ENCODE measurements at places on chromosomes 11 and 22.

- no peak for DNase-seq
These were observed 8.5 kb upstream of the SCN2B start for GRCh38 chr11:118184784-118185579.

DNA sequence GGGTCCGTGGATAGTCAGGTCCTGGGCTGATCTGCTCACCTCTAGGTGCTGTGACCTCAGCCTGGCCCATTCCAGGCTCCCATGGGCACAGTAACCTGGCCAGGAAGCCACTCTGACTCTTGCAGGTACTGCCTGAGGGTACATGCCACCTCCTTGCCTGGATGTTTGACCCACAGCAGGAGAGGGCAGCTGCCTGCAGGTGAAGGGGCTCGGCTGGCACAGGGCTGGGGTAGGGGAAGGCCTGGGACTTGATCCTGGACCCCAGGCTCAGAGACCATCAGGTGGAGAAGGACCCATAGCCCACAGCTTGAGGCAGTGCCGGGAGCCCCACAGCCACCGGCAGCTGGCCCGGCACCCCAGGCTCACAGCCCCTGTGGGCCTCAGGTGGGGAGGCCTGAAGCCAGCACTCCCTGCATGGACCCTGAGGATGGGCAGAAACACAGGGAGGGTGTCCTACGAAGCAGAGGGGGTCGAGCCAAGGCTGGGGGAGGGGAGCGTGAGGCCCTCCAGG, 2.7 kb downstream of the LRRC56 start:
- DNase-seq = no peak

DNA sequence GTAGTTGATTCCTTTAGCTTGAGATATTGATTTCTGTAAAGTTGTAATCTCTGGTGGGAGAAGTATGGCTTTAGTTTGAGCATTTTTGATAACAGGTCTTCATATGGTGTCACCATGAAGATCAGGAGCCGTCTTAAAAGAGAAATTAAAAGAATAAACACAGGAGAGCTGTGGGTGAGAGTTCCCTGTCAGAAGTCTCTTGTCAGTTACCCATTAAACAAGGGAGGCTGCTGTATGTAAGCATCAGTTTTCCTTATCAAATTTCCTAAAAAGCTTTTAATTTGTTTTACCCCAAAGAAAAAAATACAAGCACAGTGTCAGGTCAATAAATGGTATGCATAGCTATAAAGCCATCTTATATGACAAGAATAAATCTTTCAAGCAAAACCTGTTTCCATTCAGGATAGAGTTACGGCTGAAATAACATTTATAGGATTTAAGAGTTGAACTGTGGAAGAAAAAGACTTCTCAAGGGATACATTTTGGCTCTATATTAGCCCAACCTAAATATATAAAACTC, 767.5 kb downstream of the JRKL start:
- no peak for DNase-seq

GRCh38 chr11:61071913-61072312, 30.4 kb upstream of the CD5 start:
- no peak for DNase-seq

GRCh38 chr22:23225724-23226496, 45.6 kb downstream of the BCR start:
- no peak for DNase-seq

- no peak for DNase-seq
These were observed 52.3 kb upstream of the GAB2 start for GRCh38 chr11:78469896-78470295.

GRCh38 chr11:77150836-77151235, 22.8 kb downstream of the MYO7A start:
- no peak for DNase-seq

DNA sequence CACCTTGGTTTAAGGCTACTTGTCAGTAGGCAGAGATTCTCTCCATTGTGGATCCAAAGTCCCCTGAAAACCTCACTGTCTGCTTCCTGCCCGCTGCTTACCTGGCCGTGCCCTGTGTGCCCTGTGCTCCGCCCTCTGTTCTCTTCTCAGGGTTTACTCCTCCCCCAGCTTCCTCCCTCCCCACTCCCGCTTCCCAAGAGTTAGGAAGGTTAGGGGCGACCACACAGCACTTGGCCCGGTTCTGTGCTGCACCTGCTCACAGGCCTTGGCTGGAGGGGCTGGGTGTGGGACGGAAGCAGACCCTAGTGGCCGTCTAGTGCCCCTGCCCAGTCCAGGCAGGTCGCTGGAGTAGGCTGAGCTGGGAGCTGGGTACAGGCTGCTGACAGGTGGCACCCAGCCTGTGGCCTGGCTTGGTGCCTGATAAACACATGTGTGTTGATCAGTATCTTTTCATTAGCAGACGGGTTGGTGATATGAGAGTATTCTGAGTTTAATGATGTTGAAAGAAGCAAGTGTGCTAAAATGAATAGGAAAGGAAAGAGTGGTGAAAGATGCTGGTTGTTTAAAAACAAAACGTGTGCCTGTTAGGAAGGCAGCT, 40.5 kb downstream of the GRAMD4 start:
- DNase-seq = no peak

- no peak for DNase-seq
These were observed 125.1 kb downstream of the BCR start for GRCh38 chr22:23305321-23305910.

- no peak for DNase-seq
These were observed 157.6 kb downstream of the PGR start for GRCh38 chr11:100972046-100972445.

DNA sequence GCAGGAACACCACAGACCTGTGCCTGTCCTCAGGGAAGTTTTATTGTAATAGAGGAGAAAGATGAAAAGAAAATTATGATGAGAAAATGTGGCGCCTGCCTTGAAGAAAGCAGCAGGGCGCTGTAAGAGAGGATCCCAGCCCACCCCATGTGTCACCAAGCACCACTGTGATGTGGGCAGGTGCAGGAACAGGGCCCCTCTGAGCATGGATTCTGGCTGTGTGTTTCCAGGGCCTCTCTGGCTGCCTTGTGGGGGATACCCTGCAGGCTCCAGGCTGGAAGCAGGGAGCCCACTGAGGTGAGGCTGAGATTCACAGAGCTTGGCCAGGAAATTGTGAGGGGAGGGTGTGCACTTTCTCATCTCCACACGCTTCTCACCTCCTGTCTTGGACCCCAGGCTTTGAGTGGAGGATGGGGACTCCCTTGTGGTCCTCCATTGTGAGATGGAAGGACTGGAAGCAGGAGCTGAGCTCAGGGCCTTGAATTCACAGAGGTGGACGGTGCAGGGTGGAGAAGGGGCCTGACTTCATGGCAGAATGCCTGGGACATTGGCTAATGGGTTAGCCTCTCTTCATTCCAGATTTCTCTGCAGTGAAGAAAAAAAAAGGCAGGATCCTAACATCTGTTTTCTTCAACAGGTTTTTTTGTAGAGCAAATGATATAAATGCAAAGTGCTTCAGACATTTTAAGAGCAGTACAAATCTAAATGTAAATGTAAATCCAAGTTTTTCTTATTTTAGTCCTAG, 246.6 kb upstream of the B3GAT1 start:
- DNase-seq = no peak

DNA sequence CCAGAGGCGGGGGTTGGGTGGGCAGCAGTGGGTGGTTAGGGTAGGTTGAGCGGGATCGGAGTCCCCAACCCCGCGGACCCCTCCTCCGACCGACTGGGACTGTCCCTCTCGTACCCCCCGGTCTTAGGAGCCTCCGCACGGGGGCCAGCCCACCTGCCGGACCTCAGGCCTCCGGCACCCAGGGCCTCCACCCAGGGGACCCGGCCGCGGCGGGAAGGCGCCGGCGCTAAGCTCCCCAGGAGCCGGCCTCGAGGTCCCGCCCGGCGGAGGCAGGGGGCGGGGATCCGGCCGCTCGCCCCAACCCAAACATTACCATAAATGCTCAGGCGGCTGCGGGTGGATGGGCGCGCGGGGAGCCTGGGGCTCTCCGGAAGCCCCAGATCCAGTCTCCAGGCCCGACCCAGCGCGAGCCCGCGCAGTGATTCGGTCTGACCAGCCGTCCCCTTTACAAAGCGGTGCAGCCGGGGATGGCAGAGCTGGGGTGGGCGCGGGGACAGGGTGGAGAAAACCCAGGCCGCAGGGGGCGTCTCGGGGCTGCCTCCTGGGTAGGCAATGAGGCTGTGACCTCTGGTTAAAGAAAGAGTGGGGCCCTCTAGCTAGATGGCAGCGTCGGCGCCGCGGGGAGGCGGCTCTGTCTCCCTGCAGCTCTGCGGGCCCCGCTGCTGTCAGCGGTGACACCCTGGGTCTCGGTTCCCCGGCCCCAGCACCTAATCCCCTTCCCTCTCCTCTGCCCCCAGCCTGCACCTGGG, 4.0 kb upstream of the MCAM start:
- DNase-seq = no peak

GRCh38 chr11:39434466-39434865, 2025.0 kb downstream of the LRRC4C start:
- DNase-seq = no peak

- no peak for DNase-seq
These were observed 711.6 kb downstream of the METTL15 start for GRCh38 chr11:28819741-28820140.

DNA sequence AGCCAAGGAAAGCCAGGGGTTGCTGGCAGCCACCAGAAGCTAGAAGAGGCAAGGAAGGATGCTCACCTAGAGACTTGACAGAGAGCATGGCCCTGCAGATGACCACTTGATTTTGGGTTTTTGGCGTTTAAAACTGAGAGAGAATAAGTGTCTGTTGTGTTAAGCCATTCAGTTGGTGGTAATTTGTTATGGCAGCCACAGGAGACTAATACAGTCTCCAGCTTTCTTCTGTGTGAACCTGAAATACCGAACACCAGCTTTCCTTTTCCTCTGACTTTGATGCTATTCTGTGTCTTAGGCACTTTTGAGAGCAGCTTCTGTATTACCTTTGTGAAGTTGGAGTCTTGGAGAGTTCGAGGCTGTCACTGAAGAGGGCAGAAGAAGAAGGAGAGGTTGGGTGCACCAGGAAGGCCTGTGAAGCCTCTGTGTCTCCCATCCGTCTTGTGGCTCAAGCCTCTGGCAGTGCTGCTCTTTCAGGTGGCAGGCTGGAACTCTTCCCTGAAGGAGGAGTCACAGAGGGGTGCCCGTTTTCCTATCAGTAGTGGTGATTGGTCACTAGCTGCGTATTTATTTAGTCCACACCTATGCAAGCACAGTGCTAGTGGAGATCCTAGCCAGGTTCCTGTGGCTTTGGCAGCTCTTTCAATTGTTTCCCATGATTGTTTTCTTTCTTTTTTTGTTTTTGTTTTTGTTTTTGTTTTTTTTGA, 2.5 kb downstream of the TBC1D22A start:
- DNase-seq = no peak

DNA sequence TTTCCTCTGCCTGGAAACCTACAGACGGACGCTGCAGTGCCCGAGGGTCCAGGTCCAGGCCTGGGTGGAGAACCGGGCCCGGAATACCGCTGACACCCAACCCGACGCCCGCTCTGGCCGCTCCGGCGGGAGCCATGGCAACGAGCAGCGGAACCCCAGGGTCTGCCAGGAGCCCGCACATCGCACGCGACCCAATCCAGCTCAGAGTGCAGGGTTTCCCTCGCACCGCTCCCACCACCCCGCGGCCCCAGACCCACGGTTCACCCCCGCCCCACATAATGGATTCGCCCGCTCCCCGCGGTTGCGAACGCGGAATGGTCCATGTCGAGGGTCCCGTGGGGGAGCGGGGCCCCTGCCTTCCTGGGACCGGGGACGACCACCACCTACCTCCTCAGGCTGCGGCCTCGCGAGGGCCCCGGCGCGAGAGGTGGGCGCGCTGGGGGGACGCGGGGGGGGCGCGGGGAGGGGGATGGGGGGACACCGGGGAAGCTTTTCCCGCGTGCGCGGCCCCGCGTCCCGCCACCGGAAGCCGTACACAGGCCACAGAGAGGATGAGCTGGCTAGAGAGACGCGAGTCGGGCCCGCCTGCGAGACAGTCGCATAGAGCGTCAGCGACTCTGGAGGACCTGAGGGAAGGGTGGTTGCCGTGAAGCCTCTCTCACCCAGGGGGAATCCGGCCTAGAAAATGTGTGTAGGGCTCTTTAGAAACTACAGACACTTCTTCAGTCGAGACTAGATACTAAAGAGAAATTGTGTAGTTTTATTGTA, at the start of gene SSRP1:
Gene SSRP1, minus strand, starts transcription at position 550 of the 768 bp plus-strand sequence. CDS start 771 bp downstream, outside the sequence.
- peak; percentile 70 for DNase-seq

GRCh38 chr22:19641254-19641982, 72.9 kb upstream of the SEPTIN5 start:
- no peak for DNase-seq

DNA sequence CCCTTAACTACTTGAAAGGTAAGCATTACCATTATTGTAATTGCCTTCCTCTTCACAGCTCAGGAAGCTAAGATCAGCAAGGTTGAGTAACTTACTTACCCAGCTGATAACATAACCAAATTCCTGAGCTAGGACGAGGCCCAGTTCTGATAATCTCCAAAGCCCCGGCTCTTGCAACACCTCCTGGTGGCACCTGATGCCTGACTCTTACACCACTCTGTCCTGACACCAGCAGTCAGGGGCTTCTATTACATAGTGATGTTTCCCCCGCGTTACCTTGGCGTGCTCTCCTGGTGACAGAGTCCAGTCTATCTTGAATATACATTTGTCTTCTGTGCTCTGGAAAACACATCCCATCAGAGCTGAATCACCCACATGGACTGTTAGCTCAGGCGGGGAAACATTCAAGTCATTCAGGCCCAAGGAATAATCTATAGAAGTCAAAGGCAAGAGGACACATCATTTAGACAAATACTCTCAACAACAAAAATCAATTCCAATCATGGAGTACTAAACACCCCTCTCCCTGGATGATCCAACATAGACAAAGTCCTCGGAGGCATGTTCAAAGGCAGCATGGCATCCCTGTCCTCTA, 12.6 kb downstream of the JAML start:
- no peak for DNase-seq

DNA sequence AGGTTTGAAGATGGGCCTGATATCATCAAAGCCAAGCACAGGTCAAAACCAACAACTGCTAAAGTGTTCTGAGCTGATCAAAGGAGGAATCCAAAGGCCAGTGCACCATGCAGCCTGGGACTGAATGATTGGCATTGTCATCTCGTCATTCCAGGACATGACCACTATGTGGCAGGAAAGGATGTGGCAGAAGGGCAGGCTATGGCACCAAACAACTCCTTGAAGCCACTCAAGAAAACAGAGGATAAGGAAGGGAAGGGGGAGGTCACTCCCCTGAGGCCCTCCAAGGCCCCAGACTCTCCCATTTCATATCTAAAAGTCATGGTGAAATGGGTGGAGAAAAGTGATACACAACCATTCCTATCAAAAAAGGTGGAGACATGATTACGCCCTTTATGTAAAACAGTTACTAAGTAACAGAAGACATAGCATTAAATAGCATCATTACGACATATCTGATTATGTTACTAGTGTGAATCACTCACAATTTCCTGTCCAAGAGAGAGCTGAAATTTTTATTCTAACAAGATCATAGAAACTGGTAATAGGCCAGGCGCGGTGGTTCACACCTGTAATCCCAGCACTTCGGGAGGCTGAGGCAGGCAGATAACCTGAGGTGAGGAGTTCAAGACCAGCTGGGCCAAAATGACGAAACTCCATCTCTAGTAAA, 49.3 kb downstream of the AHNAK start:
- no peak for DNase-seq

DNA sequence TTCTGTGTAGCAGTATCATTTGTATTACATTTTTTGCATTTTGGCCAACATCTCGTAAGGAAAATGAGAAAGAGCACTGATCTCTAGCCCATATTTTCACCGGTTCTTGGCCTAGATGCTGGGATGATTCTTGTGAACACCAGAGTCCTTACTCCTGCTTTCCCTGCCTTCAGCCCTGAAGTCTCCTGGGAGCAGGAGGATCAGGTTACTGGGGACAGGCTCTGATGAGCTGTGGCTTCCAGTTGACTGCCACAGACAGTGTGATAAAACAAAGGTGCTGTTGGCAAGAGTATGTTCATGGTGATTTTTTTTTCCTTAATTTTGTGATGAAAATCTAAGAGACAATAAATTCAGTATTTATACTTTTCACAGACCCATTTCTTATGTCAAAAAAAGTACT, 34.2 kb upstream of the ADSL start:
- DNase-seq = no peak

- DNase-seq = no peak
These were observed 544.4 kb downstream of the OPCML start for GRCh38 chr11:132987936-132988335.

Data from GM12864 (cell line).